Activated CD4-positive, CD25-positive, alpha-beta regulatory T cell treated with anti-CD3 and anti-CD28 coated beads, Interleukin-2, amount 50 U/mL, for 24 hours (primary cell): ENCODE measurements at places on chromosomes 4 and X.
A peak's percentile ranks its signal among the peaks of the same experiment; 100 is the strongest.

DNA sequence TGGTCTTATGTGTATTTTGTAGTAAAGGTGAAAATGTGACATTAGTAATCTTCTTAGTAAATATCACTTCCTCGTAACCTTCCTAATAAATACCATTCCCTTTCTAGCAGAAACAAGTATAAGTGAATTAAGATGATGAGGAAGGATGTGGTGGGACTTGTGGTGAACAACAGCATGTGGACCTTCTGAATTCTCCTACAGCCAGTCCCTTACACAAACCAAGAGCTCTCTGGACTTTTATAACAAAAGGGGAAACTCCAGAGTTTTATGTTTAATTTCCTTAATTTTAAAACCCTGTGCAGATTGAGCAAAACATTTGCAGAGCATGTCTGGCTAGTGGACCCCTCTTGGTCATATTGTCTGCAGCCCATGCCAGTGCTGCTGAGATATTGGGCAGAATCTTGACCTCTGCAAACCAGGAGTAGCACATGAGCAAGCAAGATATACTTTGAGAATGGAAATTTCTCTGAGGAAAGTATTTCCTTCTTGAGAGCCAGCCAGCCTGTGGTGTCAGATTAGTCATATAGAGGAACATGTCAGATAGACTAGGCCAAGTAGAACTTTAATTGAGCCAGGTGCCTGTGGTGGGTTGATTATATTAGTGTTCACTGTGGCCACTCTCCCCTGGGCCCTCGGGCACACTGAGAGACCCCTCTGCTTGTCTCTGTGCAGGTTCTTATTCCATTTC is 328.2 kb downstream of the DKK2 start:
- no peak for ATAC-seq

- no peak for ATAC-seq
These were observed 58.5 kb downstream of the TENM3 start for GRCh38 chr4:182301736-182302135.

DNA sequence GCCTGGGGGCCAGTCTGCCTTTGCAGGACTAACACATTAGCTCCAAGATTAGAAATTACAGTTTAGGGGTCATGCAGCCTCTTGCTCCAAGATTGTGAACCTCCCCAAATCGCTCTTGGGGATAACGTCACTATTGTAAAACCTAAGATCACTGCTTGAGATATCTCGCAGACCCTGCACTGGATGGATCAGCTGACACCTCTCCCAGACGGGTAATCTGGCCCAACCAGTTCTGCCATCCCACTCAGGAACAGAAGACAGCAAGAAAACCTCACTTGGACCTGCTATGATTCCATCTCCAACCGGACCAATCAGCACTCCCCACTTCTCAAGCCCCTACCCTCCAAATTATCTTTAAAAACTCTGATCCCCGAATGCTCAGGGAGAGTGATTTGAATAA is 431.2 kb downstream of the GPM6A start:
- ATAC-seq = no peak

- no peak for ATAC-seq
These were observed 51.5 kb downstream of the VMA21 start for GRCh38 chrX:151448509-151448908.

DNA sequence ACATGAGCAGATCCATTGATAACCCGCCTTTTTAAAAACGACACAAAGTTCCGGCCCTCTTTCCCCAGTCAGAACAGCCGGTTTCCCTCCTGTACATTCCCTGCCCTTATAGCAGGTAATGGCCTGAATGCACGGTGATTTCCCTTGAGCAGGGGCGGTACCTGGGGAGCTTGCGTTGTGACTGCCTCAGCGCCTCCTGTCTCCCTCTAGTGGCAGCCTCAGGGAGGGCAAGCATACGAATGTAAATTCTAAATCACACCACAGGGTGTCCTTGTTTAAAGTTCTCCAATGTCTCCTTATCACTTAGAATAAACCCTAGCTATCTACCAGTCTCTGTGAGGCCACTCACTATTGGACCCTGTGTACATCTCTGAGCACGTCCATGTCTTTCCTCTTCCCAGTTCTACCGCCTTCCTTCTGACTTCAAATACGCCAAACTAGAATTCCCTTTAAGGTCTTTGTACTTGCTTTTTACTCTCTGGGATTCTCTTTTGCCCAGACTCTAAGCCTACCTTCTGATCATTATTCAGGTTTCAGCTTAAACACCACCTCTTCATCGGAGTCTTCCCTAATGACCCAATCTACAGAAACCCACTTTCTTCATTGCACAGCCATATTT is 18.4 kb upstream of the LDB2 start:
- peak; percentile 68 for ATAC-seq

DNA sequence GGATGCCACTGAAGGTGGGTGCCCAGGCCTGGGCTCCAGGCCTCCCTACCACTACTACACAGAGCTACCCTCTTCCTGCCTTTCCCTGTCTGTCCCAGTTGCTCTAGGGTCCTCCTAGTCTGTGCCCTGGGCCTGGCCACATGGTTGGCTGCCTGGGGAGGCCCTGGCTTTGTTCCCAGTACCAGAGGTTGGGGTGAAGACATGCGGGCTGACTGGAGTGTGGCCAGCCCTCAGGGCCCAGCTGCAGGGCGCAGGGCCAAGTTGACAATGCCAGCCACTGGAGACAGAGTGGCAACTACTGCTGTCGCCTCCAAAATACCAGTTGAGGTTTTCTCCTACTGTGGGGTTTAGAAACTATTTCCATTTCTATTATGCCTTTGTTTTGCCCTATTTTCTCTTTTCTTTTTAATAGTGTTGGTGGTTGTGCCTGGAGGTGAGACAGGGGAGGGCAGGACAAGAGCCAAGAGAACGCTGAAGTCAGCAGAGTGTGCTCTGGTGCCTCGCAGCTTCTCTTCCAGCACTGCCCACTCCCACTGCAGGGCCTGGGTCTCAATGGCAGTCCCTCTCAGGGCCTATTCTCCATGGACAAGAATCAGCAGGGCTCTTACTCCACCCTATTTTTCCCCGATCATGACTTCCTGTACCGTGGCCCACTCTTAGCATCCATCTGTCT is 32.2 kb upstream of the XPNPEP2 start:
- ATAC-seq = no peak

GRCh38 chrX:153635788-153636668 is 11.0 kb upstream of the DUSP9 start:
- ATAC-seq = no peak

- no peak for ATAC-seq
These were observed 665.3 kb downstream of the STPG2 start for GRCh38 chr4:97477974-97478373.

DNA sequence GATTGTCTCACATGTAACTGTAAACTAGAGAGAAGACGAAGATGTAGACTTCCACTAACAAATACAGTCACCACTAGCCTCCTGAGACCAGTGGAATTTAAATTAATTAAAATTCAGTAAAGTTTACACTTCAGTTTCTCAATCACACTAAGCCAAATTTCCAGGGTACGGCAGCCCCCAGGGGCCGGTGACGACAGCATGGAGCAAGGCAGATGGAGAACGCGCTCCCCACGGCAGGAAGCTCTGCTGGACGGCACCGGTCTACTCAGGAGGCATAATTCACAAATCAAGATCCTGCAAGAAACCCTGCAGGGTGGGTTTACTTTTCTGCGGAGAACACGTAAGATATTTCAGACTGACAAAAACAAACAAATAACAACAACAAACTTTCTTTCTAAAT is 80.7 kb downstream of the FAT1 start:
- ATAC-seq = no peak

GRCh38 chrX:10577853-10578252 is 42.5 kb downstream of the MID1 start:
- ATAC-seq = no peak

DNA sequence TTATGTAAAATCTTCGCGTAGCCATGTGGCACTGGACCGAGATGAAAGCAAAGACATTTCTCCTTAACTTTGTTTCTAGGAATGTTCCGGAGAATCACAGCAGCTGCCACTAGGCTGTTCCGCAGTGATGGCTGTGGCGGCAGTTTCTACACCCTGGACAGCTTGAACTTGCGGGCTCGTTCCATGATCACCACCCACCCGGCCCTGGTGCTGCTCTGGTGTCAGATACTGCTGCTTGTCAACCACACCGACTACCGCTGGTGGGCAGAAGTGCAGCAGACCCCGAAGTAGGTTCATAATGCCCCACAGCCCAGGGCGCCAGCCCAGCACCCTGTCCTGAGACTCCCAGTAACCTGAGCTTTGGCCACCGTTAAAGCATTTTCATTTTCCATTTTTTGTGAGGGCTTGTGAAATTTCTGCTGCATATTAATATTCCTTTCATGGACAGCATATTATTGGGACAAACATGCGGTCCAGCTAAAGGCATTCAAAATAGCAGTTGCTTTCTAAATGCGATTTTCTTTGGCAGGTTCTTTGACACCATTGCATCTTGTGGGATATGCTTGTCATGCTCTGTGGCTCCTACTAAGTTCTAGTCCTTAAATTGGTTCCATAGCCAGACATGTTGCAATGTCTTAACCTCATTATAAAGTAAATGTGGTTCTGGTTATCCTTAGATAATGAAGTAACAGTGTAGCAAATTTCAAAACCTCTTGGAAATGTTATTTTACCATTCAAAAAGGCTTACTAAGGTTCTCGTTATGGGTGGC is 49.1 kb upstream of the MSANTD1 start:
- no peak for ATAC-seq

- no peak for ATAC-seq
These were observed 193.8 kb downstream of the FBXO8 start for GRCh38 chr4:174089711-174090110.

DNA sequence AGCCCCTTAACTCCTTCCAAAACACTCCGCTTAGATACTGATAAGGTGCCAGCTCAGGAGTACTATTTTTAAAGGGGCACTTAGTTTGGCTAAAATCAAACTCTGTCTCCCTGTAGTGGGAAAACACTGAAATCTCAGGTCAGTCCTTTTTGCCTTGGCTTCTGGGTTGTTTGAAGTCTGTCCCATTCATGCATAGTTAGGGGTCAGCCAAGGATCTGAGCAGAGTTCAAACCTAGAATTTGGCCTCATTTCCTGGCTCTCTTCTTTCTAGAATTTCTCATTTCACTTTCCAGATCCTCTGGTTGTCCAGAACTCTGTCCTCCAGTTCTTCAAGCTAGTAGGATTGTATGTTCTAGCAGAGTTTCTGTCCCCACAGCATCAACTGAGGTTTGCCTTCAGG is 31.5 kb downstream of the NAT8L start:
- ATAC-seq = no peak

GRCh38 chrX:151920530-151920929 is 7.8 kb downstream of the MAGEA4 start:
- ATAC-seq = no peak

DNA sequence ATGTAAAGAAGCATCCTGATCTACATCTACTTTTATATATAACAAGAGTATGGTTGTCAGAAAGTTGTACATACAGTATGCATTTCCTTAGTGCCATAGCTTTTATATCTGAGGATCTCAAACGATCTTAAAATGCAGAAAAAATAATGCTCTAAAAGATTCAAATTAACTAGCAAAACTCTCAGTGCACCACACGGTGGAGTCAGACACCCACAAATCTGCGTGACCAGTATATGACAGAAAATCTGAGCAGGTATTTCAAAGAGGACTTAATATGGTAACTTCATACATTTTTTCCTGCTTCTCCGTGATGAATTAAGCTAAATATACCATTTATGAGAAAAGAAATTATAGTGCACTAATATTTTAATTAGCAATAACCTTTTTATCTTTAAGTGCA is 803.0 kb downstream of the DMD start:
- ATAC-seq = no peak

GRCh38 chr4:87680271-87680670 is 30.2 kb downstream of the DMP1 start:
- no peak for ATAC-seq

DNA sequence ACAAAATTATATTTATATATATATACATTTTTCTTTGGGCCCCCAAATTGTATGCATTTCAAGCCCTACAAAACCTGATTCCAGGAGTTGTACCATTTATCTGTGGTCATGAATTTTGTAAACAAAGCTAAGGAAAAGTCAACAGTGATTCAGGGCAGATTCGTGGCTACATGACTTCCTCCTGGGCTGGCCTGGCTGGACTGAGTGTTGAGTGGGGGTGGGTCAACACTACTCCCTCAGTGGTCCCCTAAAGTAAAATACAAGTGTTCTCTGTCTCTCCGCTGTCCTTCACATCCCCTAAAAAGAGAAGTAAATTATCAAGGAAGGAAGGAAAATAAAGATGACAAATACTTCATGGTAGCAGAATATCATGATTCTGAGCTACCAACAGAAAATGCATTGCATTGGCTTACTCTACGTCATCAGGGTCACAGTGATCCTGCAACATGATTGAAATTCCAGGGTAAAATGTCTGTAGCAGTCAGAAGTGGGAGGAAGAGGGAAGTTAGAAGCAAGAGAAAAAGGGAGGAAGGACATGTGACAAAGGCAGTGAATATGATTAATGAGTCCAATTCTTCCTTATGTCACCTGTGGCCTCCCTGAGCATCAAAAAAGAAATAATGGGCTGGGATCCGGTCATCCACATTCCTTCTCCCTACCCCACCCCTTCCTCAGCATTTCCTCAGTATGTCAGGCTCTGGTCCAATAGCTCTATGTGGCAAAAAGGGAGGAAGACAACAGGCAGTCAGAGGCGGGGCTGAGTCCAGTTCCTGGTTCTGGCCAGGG is 42.4 kb upstream of the MYOZ2 start:
- no peak for ATAC-seq
